Tibial nerve (tissue), 4 donors: ENCODE measurements at places on chromosomes 2 and 18. TPM values are rescaled to one million over a fixed set of nuclear protein-coding genes. Genes with fewer than 3 reads are reported as not detected.

DNA sequence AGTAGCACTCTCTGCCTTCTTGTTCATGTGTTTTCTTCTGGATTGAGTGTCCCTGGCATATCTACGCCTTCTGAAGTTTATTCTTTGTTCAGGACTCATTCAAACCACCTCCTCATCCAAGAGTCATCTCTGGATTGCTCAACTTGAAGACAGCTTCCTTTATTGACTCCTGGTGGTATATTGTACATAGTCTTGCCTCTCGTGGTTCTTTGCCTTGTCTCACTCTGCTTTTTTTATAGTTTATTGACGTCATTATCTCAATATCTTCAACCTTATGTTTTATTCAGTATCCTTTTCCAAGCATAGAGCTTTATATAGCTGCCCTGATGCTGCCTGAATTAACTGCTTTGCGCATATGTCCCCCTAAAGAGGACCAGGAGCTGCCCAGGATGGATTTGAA is 161.7 kb downstream of the INSIG2 start:
- DNase-seq = no peak

DNA sequence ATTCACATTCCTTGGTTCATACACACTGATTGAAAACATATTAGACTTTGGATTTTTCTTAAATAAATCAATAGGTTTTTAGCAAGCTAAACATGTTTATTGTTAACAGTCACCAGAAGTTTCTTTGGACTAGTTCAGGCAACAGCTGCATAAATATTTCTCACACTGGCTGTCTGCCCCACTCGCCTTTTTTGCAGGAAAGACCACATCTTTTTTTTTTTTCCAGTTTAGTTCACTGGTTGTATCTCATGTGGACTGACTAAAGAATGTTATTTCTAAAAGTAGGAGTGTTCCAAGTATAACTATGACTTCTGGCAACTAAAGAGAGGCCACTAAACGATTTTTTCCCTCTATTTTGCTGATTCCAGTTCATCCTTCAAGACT is 31.1 kb downstream of the SLC40A1 start:
- DNase-seq = no peak

DNA sequence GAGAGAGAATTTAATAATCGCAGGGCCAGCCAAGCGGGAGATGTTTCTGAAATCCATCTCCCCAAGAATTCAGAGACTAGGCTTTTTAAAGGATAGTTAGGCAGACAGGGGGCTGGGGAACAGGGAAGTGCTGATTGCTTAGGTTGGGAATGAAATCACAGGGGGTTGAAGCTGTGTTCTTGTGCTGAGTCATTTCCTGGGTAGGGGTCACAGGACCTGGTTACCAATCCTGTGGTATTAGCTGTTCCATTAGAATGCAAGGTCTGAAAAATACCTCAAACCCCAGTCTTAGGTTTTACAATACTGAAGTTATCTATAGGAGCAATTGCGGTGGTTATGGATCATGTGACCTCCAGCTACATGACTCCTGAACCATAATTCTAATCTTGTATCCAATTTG is 4.6 kb downstream of the SP140 start:
- DNase-seq = no peak

DNA sequence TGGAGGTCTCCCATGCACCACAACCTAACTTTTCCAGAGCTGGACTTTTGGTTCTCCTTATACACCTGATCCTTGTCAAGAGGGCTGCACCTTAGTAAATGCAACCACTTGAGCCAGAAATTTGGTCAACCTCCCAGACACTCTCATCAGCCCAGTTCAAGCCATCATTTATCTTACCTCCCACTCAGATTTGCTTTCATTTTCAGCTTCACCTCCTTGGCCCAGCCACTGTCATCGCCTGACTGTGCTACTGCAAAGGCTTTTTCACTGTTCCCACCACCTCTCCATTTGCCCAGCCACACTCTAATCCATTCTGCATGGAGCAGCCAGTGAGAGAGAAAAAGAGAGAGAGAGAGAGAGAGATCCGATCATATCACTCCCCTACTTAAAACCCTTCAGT is 112.4 kb upstream of the DDX18 start:
- no peak for DNase-seq

DNA sequence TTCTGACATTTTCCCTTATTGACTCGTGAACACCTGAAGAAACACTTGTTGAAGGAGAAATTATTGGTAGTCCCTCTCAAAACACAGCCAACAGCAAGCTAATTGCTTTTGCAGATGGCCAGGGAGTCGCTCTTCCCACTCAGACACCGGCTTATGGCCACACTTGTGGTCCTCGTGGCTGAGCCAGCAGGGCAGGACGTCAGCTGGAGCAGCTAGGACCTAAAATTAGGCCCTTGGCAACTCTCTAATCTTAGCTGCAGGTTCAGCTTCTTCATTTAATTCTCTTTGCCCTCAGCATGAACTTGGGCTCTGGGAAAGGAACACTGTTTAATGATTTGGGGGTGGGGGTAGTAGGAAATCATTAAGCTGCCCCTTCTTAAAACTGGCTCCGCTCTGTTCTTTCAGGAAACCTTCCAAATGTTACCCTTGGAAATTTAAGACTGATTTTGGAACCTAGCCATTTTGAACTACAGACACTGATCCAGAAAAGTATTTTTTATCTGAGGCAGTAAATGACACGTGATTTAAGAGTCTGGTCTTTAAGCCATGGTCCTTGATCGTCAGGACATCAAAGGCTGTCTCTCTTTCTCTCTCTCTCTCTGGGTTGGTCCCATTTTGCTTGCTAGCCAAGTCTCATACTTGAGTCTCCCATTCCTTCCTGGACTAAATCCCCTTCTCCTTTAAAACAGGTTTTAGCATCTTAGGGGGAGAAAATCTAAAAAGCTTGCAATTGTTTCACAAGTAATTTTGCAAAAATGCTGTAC is 77.5 kb downstream of the CDK15 start:
- DNase-seq = no peak

- DNase-seq = no peak
These were observed 1060.2 kb upstream of the ACVR2A start for GRCh38 chr2:146784602-146785001.

DNA sequence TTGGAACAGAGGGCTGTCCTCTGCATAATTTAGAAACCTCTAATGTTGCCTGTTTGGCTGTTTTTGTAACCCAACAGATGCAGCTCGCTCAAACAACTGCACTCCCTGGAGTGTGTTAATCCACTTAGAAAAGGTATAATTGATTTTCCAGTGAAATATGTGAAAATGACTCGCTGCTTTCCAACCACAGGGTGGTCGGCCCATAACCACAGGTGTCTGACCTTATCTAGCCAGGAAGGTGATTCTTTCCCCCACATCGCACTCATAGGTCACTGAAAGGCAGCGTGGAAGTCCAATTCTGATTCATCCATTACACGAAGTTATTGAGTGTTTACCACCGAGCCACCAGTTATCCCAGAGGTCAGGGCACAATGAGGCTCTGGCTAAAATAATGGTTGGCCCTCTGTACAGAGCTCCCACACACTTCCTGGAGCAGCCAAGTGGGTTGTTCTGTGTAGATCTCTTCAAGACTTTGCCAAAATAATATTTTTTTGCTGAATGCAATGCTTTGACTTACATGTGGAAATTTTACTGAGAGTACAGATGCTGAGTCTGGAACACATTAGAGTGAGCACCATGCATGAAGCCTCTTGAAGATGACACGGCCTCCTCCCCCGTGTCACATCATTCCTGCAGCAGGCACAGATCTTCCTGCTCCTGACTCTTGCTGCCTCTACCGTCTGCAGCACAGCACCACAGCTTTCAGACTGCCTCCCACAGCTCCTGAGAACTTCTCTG is 396.2 kb downstream of the ZNF516 start:
- DNase-seq = no peak

DNA sequence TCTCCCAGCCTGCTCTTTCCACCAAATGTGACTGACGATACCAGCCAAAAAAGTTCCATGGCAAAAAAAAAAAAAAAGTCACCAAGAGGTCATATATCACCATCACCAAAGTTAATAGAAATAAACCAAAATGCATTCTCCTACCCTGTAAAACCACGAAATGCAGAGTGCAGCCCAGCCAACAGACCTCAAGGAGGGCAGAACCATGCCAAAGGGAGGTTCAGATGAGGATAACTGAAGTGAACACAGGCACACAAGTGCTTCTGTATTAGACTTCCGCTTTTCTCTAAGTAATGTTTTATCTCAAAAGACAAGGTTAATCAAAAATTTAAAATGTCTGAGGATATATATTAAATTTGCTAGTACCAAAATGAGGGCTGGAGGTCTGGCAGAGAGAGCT is 5.5 kb downstream of the SERPINE2 start:
- no peak for DNase-seq

DNA sequence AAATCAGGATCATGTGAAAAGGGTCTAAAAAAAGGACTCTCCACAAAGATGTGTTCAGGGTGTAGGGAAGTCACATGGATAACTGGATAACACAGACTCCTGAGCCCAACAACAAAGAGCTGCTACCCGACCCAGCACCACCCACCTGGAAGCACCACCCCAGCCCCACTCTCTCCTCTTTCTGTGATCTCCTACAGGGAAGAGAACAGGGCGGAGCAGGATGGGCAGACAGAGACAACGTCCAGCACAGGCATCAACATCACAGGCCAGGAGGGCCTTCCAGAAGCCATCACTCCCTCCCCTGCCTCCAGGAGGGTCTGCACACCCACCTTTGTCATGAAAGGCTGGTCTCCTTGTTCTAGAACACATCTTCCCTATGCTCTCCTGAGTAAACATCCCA is 1.3 kb upstream of the CIB4 start:
- no peak for DNase-seq

GRCh38 chr2:624551-625347 is 52.5 kb downstream of the TMEM18 start:
- no peak for DNase-seq

NMUR1 gene
- 0.22 TPM for total RNA-seq

FAP gene
- 6.9 TPM for total RNA-seq

GBX2 gene
- not detected for total RNA-seq

PROM2 gene
- 12.3 TPM for total RNA-seq

ALPP gene
- total RNA-seq = not detected

FAM124B gene
- total RNA-seq = 0.84 TPM
